ENCODE measurements at places on chromosomes 5 and 9.
A peak's percentile ranks its signal among the peaks of the same experiment; 100 is the strongest.

DNA sequence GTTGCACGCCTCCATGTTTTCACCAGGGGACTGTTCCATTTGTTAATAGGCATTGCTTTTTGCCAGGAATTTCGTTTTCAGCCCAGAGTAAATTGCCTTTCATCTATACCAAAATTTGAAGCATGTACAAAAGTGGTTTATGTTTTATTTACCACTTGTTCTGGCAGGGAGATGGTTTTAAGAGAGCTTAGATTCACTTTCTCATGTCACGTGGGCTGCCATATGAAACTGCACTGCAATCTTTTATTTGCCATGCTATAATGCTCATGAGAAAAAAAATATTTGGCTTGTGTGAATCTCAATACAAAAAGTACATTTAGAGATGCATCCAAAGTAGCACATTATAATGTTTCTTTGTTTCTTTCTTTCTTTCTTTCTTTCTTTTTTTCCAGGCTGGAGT is 284.1 kb upstream of the GRIA1 start:
- no peak for DNase-seq

GRCh38 chr5:153352685-153353219 is 137.7 kb upstream of the GRIA1 start:
- DNase-seq = no peak

- DNase-seq = no peak
Measured at GRCh38 chr5:96942911-96943310, 7.0 kb downstream of the LNPEP start.

DNA sequence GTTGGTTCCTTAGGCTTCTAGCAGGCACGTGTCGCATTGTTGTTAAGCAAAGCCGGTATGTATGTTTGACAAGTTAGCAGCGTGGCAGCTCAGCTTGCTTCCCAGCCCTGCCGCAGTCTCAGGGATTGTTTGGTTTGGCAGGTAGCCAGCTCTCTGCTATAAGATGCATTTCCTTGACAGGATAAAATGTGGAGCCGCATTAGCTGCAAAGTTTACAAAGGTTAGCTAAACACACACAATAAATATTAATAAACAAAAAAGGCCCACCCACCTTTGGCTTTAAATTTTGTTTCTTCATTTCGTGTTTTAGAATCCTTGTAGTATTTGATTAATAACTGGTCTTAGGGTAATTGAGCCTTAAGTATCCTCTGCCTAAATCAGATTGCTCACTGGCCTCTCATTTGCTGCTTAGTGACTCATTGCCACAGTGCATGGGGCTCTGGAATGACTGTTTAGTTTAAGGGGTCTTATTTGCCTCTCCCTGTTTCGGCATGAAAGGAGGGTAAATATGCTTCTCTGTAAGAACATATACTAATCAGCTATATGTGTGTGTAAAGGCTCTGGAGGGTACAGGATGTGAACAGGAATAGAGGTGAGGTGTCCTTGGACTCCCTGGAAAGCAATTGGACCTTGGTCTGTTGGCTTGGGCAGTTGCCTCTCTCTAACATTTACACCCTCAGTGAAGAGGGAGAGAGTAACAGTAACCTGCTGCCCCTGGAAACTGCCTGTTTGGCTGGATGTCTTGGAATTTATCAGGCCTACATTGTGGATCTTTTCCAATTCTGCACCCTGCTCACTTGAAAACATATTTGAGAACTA is 122.0 kb downstream of the GDNF start:
- DNase-seq = peak; percentile 94

DNA sequence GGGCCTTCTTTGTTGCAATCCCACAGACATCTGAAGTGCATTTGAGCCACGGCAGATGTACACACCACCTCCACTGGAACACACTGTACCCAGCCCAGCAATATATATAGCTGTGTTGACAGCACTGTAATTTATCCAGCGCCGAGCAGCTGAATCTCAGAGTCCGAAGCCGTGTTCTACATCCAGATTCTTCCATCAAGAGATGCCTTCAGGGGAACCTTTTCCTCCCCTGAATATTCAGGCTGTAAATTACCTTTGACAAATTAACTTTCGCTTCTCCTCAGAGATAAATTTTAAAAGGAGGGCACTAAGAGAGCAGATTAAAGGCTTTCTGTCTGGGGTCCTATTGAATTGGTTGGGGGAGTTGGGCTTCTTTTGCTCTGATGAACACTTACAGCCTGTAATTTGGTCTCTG is 76.4 kb downstream of the ROR2 start:
- no peak for DNase-seq

Data from brain microvascular endothelial cell (primary cell).